ENCODE measurements at places on chromosomes 2 and 18. TPM values are rescaled to one million over a fixed set of nuclear protein-coding genes. Genes with fewer than 3 reads are reported as not detected.

The CDH7 gene
- total RNA-seq = 2.7 TPM

The ABCG5 gene
- total RNA-seq = not detected

The FBXO36 gene
- 13.1 TPM for total RNA-seq

The SGPP2 gene
- total RNA-seq = 0.34 TPM

GRCh38 chr2:169761251-169761969 is 27.8 kb downstream of the KLHL23 start:
- no peak overlapping the region for H3K27ac ChIP-seq
- DNase-seq = no peak
- no peaks in the 10 kb centered on the region for H3K4me1 ChIP-seq
- no peaks in the 10 kb centered on the region for H3K27me3 ChIP-seq

DNA sequence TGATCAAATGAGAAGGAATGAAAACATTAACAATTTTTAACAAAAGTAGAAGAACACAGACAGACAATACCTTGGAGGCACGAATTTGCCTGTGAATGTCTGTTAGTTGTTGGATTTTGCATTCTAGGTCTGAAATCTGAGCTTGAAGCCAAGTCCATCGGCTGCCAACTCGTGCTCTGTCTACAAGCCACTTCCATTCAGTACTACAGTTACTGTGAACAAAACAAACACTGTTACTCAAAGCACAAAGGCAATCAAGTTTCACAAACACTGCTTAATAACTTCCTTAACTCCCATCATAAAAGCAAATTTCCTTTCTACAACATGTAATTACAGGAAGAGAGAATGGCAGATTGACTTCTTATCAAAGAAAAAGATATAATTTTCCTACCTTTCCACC is 42.2 kb downstream of the KANSL1L start:
- no peak for DNase-seq
- peaks cover 11% of the 10 kb centered on the region for H3K36me3 ChIP-seq
- no peaks in the 10 kb centered on the region for H3K27me3 ChIP-seq
- H3K4me3 ChIP-seq = no peak overlapping the region
- no peak overlapping the region for H3K27ac ChIP-seq

DNA sequence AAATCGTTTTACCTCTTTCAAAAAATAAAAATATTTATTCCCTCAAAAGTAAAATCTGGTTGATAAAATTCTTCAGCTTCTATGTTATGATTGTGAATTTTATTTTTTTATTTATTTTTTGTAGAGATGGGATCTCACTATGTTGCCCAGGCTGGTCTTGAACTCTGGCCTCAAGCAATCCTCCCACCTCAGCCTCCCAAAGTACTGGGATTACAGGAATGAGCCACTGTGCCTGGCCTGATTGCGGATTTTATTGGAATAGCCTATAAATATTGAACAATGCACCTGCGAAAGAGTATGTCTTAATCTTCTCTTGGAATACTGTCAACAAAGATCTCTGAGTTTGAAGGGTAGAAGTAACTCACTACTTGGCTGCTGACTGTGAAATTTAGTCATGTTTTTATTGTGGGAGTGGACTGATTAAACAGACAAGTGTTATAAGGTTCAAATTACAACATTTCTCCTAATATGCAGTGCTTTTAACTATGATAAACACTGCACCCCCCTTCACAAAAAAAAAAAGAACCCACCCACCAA is 138.0 kb downstream of the AFF3 start:
- no peaks in the 10 kb centered on the region for H3K4me1 ChIP-seq
- H3K27me3 ChIP-seq = no peaks in the 10 kb centered on the region
- no peaks in the 10 kb centered on the region for H3K36me3 ChIP-seq
- H3K4me3 ChIP-seq = no peak overlapping the region
- no peak overlapping the region for H3K27ac ChIP-seq

DNA sequence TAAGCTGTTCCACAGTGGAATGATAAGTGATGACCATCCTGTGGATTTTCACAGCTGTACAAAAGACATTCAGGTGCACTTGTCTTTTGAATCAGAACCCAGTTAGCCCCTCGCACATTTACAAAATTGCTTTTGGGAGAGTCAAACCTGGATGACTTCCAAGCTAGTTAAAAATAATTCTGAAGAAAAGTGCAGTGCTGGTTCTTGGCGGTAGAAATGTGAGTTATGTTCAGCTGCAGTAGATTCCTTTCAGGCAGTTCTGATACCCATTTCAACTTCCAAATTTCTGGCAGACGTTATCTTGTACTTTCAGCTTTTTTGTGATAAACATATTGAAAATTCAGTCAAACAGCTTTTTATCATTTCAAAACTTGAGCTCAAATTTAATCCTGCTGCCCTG is 324.7 kb downstream of the NRXN1 start:
- no peaks in the 10 kb centered on the region for H3K4me1 ChIP-seq
- H3K36me3 ChIP-seq = no peaks in the 10 kb centered on the region
- no peak overlapping the region for H3K4me3 ChIP-seq
- H3K27me3 ChIP-seq = no peaks in the 10 kb centered on the region
- H3K27ac ChIP-seq = no peak overlapping the region

GRCh38 chr2:144201126-144201525 is 318.8 kb downstream of the ZEB2 start:
- no peak overlapping the region for H3K4me3 ChIP-seq
- no peaks in the 10 kb centered on the region for H3K4me1 ChIP-seq
- H3K27ac ChIP-seq = no peak overlapping the region
- no peak for DNase-seq
- no peaks in the 10 kb centered on the region for H3K36me3 ChIP-seq

DNA sequence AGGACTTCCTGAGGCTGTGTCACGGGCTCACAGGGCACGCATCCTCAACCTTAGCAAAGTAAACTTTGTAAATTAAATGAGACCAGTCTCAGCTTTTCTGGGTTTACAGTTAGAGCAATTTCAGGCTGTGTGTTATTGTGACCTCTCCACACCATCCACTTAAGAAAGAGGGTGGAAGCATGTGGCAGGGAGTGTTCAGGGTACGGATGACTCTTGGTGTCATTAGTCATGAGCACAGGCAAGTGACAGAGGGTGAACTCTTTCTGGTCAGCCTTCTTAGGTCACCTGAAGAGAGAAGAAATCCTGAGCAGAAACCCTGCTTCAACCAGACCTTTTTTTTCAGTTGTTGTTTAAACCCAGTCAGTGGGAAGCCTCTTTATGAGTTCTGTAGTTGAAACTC is 207.9 kb downstream of the ICOS start:
- no peak for DNase-seq
- no peak overlapping the region for H3K27ac ChIP-seq
- H3K4me1 ChIP-seq = peaks cover 11% of the 10 kb centered on the region

DNA sequence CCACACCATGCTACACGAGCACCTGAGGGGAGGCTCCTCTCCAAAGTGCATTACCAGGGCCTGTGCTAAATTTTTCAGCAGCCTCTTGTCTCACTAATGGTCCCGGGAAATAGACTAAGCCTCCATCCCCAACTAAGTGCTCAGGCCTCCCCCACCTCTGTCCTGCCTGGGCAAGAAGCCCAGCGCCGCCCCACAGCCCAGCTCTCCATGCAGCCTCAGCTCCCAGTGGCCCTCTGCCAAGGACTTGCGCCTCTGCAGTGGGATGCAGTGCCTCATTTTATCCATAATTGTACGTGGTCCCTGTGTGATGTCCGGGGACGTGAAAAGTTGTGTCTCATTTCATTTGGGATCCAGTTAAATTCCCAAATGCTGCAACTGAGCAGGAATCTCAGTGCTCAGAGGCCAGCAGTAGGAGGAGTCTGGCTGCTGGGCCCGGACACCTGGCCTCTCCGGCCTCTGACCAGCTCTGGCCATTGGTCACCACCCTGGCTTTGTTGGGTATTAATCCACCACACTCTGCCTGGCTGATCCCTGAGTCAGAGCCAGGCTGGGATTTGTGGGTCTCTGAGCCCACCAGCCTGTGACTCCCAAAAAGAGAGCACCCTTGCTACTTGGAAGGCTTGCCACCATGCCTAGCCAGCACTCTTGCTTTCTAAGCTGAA is 11.4 kb upstream of the STEAP3 start:
- no peaks in the 10 kb centered on the region for H3K36me3 ChIP-seq
- no peak for DNase-seq
- no peaks in the 10 kb centered on the region for H3K27me3 ChIP-seq
- no peak overlapping the region for H3K27ac ChIP-seq
- peaks cover 9% of the 10 kb centered on the region for H3K4me1 ChIP-seq

DNA sequence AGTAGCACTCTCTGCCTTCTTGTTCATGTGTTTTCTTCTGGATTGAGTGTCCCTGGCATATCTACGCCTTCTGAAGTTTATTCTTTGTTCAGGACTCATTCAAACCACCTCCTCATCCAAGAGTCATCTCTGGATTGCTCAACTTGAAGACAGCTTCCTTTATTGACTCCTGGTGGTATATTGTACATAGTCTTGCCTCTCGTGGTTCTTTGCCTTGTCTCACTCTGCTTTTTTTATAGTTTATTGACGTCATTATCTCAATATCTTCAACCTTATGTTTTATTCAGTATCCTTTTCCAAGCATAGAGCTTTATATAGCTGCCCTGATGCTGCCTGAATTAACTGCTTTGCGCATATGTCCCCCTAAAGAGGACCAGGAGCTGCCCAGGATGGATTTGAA is 161.7 kb downstream of the INSIG2 start:
- no peaks in the 10 kb centered on the region for H3K27me3 ChIP-seq
- peaks cover 29% of the 10 kb centered on the region for H3K4me1 ChIP-seq
- DNase-seq = no peak
- H3K36me3 ChIP-seq = no peaks in the 10 kb centered on the region

DNA sequence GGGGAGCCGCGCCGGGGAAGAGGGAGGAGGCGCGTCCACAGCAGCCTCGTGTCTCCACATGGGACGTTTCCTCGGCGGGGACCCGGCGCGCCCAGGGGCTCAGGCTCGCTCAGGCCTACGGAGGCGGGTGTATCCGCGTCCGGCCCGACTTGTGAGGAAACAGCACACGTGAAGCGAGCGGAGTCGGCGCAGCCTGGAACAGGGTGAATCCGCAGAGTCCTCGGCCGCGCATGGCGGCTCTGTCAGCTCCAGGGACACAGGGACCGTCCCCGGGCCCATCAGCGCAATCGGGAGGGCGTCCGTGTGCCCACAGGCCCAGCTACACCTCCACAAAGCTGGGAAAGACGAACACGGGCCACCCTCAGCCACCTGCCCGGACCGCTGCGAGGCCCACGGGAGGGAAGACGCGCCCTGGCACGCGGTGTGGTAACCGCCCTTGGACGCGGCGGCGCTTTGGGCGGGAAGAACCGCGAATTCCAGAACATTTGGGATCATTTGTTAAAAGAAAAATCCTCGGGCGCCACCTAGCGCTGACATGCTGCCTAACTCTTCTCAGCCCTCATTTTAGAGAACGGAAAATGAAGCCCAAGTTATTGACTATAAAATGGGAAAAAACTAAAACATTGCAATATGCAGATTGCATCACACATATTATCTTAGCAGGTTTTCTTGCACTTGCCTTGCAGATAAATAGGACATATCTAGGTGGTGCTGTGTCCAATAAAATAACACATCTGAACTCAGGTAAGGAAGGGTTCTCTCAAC is 40.4 kb downstream of the TMEM18 start:
- peaks cover 4% of the 10 kb centered on the region for H3K27me3 ChIP-seq
- no peak overlapping the region for H3K4me3 ChIP-seq
- H3K4me1 ChIP-seq = no peaks in the 10 kb centered on the region
- DNase-seq = peak; percentile 82

DNA sequence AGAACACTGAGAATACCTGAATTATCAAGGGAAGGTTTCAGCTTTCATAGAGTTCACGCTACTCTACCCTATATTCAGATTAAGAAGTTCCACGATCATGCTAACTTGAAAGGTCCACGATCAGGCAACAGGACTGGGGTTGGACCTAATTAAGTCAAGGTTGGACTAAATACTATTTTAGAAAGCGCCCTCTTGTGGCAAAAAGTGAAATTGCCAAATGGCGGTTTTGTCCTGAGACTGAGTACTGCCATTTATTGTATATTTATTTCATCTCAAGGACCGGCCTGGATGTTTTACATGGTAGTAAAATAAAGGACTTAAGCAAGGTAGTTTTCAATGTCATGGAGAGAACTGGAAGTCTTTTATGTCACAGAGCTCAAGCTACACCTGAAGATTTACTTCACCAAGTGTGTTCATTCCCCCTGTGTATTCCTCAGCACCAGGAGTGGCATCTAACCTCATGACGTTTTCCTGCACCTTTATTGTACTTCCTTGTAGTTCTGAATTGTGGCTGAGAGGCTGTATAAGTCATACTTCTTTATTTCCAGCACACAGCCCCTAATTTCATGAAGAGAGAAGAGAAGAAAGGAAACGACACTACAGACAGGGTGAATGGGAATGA is 56.8 kb downstream of the SRD5A2 start:
- no peaks in the 10 kb centered on the region for H3K27me3 ChIP-seq
- peak; percentile 78 for DNase-seq
- no peaks in the 10 kb centered on the region for H3K36me3 ChIP-seq
- H3K4me1 ChIP-seq = no peaks in the 10 kb centered on the region
- no peak overlapping the region for H3K27ac ChIP-seq

Data from neural progenitor cell (in vitro differentiated cells).